ENCODE measurements at places on chromosomes 11 and 22.
A peak's percentile ranks its signal among the peaks of the same experiment; 100 is the strongest.

DNA sequence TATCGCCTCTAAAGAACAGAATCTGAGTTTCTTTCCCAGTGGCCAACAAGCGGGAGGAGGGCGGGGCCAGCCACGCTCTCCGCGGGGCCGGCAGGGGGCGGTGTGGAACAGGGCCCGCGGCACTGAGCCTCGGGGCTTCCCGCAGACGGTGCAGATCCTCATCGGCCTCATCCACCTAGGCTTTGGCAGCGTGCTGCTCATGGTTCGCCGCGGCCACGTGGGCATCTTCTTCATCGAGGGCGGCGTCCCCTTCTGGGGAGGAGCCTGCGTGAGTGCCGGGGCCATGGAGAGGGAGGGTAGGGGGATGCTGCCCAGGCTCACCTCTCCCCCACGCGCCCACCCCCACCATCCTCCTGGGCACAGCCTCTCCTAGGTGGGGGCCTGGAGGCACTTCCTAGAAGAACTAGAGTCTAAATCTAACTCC lies 10.7 kb downstream of the MS4A15 start:
- no peak for DNase-seq

DNA sequence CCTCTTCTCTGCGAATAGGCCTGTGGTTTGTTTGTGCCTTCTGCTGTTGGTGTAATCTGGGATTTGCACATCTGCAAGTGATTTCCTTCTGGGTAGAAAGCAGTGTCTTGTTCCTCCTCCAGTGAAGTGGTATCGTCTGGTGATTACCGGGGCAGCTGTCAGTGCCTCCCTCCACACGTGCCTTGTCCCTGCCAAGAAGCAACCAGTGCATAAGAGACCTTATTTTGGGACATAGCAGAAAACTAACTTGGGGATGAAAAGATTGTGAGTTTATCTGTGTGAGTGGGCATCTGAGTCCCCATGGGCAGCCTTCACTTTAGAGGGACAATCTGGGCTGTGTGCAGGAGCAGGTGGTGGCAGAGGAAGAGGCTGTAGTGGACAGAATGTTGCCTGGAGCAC lies 71.5 kb upstream of the SORL1-AS1 start:
- no peak for DNase-seq

GRCh38 chr11:77198440-77198849 lies 70.4 kb downstream of the MYO7A start:
- DNase-seq, result no peak

DNA sequence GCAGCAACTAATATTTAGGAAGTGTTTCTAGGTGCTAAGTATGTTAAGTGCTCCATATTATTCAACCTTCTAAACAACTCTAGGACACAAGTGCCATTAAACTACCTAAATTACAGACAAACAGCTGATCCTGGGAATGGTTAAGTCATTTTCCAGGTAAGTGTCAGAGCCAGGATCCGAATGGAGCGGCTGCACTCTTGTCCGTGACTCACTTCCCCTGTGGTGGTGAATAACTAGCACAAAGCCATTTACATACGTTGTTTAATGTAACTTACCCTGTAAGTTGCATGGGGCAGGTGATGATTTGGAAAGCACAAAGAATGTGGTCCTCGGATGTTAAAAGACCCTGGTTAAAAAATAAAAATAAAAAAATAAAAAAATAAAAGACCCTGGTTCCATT lies 8.8 kb upstream of the PRG2 start:
- DNase-seq, result no peak

- DNase-seq, result no peak
Measured at GRCh38 chr11:69691463-69691862, 12.4 kb downstream of the FGF19 start.

DNA sequence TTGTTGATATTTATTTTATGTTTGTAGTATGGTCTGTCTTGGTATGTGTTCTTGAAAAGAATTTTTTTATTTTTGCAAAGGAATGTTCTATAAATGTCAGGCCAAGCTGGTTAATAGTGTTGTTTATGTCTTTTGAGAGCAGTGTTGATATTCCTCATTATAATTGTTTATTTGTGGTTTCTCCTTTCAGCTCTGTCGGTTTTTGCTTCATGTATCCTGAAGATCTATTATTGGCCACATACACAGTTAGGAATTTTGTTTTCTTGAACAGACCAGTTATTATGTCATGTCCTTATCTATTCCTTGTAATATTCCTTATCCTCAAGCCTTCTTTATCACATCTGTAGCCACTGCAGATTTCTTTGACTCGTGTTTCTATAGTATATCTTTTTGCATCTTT lies 56.5 kb downstream of the PDHX start:
- no peak for DNase-seq

DNA sequence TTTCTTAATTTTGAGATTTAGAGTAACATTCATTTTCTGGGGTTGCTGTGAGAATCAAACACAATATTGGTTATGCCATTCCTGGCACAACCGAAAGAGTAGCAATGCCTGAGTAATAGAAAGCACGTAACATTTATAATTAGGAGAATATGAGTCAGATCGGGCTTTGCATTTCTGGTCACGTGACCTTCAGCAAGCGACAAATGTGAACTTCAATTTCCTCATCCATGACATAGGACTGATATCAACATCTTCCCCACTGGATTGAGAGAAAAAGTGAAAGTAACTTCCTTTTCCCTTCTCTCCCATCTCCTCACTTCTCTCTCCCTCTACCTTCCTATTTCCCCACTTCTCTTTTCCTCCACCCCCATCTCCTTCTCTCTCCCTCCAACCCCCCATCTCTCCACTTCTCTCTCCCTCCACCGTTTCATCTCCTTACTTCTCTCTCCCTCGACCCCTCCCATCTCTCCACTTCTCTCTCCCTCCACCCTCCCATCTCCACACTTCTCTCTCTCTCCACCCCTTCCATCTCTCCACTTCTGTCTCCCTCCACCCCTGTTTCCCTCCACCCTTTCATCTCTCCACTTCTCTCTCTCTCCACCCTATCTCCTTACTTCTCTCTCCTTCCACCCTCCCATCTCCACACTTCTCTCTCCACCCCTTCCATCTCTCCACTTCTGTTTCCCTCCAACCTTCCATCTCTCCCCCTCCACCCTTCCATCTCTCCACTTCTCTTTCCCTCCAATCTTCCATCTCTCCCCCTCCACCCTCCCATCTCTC lies 33.5 kb upstream of the CAT start:
- DNase-seq, result peak; percentile 20

GRCh38 chr11:20156280-20156875 lies 3.9 kb downstream of the DBX1 start:
- DNase-seq, result no peak

DNA sequence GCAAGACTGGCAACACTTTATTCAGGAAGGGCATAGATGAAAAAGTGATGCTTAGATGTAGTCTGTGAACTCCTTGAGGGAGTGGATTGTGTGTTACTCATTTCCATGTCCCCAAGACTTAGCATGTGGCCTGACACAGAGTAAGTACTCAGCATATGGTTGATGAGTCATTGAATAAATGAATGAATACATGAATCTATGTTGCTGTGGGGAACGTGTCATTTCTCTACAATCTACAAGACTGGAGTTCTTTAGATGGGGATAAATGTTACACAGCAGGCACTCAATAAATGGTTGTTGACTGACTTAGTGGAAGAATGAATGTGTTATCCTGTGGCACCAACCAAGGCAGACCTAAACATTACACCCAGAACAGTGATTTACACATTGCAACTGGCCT lies 17.9 kb downstream of the BPIFC start:
- DNase-seq, result no peak

DNA sequence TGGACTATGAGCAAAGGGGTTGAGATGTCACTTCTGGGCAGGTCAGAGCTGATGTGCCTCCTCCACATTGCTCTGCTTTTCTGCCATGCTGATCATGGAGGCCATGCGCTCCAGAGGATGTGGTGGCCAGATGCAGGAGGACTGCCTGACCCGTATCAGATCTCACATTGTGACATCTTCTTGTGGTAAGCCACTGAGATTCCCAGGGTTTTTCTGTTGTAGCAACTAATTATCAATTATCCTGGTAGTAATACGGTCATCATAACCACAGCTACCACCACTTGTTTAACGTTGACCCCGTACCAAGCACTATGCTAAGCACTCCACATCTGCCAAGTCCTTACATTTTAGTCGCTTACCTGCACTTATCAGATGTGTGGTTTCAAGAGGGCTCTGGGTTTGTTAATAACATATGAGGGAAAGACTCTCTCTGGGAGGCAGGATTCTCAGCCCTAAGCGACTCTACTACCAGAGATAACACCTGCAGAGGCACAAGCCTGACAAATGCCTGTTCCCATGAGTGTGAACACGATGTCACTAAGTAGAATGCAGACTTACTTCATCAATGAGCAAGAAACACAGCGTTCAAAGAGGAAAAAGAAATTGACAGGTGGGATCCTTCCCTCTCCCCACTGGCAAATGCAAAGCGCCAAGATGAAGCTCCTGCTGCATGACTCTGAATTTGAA lies 63.6 kb upstream of the TIMP3 start:
- no peak for DNase-seq

- no peak for DNase-seq
Measured at GRCh38 chr11:105000797-105001196, 22.2 kb downstream of the CASP5 start.

DNA sequence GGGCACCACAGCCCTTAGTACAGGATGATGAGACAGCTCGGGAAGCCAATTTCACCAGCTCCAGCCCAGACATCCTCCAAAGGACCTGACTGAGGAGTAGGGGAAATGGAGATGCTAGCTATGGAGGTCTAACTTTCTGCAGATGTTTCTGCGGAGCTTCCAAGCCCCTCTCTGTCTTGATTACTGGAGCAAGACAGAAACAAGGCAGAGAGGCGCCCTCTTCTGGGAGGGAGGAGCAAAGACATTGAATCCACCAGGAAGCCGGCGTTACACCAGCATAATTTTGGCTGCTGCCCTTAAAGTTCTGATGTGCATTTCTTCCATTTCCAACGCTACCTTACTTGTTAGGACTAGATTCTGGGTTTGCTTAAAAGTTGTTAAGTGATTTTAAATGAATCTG lies 107.3 kb upstream of the HSD17B12 start:
- no peak for DNase-seq

DNA sequence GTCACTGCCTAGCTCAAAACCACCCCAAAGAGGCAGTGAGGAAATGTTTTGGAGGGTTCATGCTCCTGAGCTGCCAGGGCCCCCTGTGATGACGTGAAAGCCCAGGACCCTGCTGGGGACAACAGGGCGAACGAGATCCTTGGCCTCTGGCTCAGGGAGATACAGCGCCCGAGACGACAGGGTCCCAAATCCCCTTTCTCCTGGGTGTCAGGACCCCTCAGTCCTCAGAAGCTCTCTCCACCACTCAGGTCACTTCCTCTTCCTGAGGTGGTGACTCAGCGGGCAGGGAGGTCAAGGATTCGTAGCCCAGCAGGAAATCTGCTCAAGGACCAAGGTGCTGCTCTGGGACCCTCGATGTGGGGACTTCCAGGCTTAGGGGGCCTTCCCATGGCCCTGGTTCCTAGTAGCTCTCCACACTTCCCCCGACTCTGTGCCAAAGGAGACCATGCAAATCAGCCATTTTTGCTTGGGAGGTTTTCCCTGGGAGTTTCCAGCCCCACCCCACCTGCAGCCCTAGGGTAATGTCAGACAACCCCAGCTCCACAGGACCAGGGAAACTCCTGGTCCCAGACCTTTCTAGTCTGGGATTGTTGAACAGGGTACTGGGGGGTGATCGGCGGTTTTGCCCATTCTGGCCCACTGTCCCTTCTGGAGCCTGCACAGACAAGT lies 12.8 kb downstream of the BCL9L start:
- DNase-seq, result peak; percentile 51

DNA sequence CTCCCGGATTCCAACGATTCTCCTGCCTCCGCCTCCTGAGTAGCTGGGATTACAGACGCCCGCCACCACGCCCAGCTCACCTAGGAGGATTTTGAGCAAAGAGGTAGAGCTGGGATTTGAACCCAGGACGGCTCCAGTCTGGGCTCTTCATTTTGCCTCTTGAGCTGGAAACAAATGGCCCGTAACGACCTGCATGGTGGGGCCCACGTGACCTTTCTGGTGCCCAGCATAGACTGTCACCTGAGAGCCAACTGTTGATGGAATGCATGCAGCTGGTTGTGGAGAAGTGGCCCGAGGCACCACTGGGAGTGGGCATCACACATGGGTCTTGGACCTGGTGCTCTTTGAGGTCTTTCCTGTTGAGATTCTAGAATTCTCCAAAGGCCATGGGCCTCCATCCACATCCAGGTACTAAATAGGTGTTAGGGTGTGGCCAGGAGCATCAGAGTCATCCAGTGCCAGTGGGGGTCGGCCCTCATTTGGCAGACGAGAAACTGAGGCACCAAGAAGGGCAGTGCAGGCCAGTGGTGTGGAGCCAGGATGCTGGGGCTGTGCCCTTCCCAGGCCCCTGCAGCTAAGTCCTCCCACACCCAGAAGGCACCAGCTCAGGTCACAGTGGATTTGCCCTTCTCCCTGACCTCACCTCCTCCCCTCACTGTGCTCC lies 3.9 kb downstream of the ATF4 start:
- no peak for DNase-seq

- DNase-seq, result no peak
Measured at GRCh38 chr11:12542186-12542935, 131.9 kb upstream of the TEAD1 start.

GRCh38 chr22:42086051-42086450 lies 4.5 kb downstream of the NDUFA6 start:
- no peak for DNase-seq

GRCh38 chr11:88619656-88620385 lies 282.3 kb upstream of the CTSC start:
- DNase-seq, result no peak

DNA sequence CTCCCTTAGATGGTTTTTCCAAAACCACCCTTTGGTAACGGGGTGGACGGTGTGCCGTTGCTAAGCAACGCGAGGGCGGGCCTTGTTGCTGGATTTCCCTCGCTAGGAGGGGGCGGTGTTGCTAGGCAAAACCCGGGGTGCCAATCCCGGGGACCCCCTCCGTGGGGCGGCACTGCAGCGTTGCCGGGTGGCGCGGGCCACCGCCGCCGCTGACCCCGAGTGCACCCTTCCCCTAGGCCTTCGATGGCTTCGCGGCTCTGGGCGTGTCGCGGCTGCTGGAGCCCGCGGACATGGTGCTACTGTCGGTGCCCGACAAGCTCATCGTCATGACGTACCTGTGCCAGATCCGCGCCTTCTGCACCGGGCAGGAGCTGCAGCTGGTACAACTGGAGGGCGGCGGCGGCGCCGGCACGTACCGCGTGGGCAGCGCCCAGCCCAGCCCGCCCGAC lies 8.9 kb downstream of the EHBP1L1 start:
- DNase-seq, result no peak

DNA sequence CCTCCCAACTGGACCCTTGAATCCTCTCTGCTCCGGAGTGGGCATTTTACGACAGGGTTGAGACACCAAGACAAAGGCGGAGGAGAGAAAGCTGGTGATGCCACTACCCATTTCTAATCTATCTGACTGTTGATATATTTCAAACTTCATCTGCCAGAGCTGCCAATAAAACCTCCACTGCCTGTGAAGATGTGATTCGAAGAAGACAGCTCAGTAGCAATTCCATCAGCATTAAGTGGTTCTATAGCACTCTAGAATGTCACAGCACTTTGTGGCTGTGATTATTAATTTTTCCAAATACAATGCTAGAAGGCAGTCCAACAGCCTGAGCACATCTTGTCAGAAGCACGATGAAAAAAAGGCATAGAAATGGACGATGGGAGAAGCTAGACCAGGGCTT lies 282.8 kb downstream of the OPCML start:
- DNase-seq, result no peak

- DNase-seq, result peak; percentile 46
Measured at GRCh38 chr11:127023991-127024390, 23.4 kb upstream of the KIRREL3 start.

GRCh38 chr11:70322666-70323065 lies 52.2 kb downstream of the PPFIA1 start:
- DNase-seq, result no peak

GRCh38 chr11:35487532-35488078 lies 37.8 kb downstream of the PAMR1 start:
- DNase-seq, result no peak

GRCh38 chr11:96318850-96319249 lies 24.1 kb downstream of the MAML2 start:
- DNase-seq, result no peak
